ENCODE measurements at places on chromosomes 7 and 10.
A peak's percentile ranks its signal among the peaks of the same experiment; 100 is the strongest.

- DNase-seq, result no peak
These were observed 58.3 kb upstream of the GTF2I start for GRCh38 chr7:74599244-74599643.

GRCh38 chr7:137696376-137696775, 150.4 kb downstream of the DGKI start:
- DNase-seq, result no peak

- DNase-seq, result no peak
These were observed 118.3 kb upstream of the KMT2E start for GRCh38 chr7:104895522-104896236.

- DNase-seq, result no peak
These were observed 91.5 kb downstream of the LYZL2 start for GRCh38 chr10:30538086-30538485.

- no peak for DNase-seq
These were observed 108.6 kb downstream of the NRF1 start for GRCh38 chr7:129719980-129720732.

DNA sequence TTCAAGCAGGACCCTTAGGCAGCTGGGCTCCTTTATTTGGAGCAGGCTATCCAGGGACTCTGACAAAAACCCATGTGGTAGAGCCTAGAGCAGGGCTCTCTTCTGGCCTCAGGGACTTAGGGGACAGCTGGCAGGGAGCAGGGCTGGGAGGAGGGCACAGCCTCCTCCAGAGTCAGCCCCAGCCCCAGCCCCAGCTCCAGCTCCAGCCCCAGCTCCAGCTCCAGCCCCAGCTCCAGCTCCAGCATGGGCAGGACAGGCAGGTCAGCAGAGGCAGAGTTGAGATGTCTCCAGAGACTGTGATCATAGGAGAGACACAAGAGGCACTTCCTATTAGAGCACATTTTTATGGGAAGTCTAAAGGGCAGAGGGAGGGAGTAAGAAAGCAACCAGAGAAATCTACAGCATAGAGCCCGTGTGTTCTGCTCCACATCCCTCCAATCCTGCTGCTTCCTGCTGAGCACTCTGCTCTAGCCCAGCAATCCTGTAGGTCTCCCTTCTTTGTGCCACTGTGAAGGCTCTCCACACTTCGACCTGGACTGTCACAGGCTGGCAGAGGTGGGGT, 13.3 kb upstream of the C10orf53 start:
- DNase-seq, result no peak

- peak; percentile 42 for DNase-seq
These were observed 210.9 kb downstream of the DGKB start for GRCh38 chr7:14691597-14692203.

- no peak for DNase-seq
These were observed 34.0 kb upstream of the CCDC7 start for GRCh38 chr10:32411797-32412498.

GRCh38 chr7:27434756-27435400, 192.3 kb downstream of the EVX1 start:
- DNase-seq, result no peak

- no peak for DNase-seq
These were observed 10.2 kb downstream of the SSBP1 start for GRCh38 chr7:141748396-141748795.

GRCh38 chr7:125347269-125347668, 417.6 kb upstream of the POT1 start:
- no peak for DNase-seq

GRCh38 chr10:21097926-21098355, 200.8 kb upstream of the NEBL start:
- DNase-seq, result no peak

DNA sequence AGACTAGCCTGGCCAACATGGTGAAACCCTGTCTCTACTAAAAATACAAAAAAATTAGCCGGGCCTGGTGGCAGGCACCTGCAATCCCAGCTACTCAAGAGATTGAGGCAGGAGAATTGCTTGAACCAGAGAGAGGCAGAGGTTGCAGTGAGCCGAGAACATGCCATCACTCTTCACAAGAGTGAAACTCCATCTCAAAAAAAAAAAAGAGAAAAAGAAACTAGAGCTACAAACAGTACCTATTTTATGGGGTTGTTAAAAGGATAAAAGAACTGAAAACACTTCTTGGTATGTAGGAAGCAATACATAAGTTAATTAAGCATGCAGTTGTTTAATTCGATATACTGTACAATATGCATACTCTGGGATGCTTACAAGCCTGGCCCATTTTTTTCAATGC, 216.9 kb downstream of the SORCS1 start:
- DNase-seq, result no peak

DNA sequence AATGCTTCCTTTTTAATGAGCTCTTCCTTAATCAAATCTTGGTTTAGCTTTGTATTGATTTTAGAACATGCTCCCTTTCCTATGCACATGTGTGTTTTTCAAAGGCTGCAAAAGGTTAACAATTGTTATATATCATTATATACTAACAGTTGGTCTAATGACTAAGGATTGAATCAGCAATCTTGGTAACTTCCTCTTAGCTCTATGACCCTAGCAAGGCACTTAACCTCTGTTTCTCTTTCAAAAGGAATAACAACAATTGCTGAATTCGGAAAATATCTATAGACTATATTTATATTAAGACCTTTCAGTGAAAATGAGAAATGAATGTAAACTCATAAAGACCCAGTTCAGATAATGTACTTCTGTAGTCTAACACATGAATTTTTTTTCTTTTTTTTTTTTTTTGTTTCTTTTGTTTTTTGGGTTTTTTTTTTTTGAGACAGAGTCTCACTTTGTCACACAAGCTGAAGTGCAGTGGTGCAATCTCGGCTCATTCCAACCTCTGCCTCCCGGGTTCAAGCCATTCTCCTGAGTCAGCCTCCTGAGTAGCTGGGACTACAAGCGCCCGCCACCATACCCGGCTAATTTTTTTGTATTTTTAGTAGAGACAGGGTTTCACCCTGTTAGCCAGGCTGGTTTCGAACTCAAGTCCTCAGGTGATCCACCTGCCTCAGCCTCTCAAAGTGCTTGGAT, 48.8 kb downstream of the HOXA1 start:
- DNase-seq, result no peak

- no peak for DNase-seq
These were observed 141.7 kb upstream of the ITGB1 start for GRCh38 chr10:33099748-33100147.

Measured in activated naive CD4-positive, alpha-beta T cell treated with anti-CD3 and anti-CD28 coated beads, Interleukin-2, amount 50 U/mL, for 16 hours (primary cell).